RPMI8226 (cell line): ENCODE measurements at places on chromosomes 6 and 20.

DNA sequence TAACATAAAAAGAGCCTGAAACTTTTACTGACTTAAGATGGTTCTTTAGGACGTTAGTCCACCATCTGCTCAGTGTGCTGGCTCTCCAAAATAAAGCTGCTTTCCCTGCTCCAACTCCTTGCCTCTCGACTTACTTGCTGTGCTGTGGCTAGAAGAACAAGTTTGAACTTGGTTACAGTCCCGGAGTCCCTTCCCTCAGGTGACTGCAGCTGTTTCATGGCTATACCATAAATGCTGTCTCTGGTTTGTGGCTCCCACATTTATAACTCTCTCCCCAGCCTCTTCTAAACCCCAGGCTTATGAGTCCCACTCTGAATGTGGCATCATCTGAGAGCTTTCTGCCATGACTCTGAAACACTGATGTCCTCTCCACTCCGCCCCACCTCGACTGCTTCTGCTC is 306.4 kb upstream of the PRND start:
- no peak for DNase-seq

DNA sequence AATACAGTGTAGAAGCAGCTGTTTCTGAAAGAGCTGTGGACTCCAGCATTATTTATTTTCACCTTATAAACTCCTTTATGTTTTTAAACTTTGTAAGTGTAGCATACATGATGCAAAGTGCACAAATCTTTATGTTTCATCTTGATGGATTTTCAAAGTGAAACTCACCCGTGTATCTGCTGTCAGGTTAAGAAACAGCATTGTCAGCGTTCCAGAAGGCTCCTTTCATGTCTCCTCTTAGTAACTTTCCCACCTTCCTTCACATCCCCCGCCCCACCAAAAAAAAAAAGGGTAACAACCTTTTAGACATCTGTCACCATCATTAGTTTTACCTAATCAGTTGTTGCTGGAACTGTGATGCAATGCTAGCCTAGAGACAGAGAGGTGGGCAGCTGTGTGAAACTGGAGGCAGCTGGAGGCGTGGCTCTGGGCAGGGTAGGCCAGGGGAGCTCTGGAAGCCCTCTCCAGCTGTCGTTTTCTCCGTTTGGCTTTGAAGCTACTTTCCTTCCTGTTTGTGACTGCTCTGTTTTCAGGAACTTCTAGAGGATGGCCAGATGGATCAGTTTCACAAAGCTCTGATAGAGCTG is 7.2 kb downstream of the ACTR5 start:
- peak; percentile 61 for DNase-seq

DNA sequence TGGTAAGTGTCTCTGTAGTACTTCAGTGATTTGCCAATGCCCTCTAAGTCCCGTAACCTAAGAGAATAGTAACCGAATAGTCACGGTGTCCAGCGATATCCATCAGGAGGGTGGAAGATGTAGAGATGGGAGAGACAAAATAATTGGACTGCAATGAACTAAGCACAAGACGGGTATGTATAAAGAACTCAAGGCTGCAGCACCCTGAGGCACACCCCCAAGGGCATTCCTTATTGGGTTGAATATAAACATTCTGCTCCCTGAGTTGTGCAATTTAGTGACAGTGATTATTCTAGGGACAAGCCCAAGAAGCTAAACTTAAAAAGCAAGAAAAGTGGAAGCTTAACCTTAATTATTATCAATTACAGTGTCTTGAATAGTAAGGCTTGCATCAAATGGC is 14.6 kb downstream of the DST start:
- no peak for DNase-seq

GRCh38 chr6:13467216-13467600 is 20.2 kb downstream of the GFOD1 start:
- no peak for DNase-seq
